Inflammatory macrophage treated with lipopolysaccharide for 1 hour (primary cell): ENCODE measurements at places on chromosomes 2 and 18.

- peak; percentile 66 for DNase-seq
Observed at GRCh38 chr2:111219285-111219684, 98.6 kb downstream of the BCL2L11 start.

DNA sequence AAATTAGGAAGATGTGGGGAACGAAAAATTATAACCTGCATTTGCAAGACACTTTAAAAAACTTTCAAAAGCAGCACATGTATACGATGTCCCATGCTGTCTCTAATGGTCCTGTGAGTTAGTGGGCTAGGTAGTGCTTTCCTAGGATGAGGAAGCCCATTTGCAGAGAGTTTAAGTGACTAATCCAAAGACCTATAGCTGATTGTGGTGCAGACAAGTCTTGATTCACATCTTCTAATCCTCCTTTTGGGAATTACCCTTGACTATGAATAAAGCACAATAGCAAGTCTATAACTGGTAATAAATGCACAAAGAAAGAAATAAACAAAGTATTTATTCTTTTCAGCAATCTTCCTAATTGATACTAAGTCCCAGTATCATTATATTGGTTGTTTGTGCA, 234.6 kb upstream of the FANCL start:
- DNase-seq, result no peak

- peak; percentile 97 for DNase-seq
Observed at GRCh38 chr2:38115216-38116032, 39.5 kb upstream of the CYP1B1 start.

GRCh38 chr2:152063325-152063924, 35.4 kb downstream of the CACNB4 start:
- DNase-seq, result no peak
